Astrocyte (in vitro differentiated cells and primary cell): ENCODE measurements at places on chromosomes 13 and 19.

DNA sequence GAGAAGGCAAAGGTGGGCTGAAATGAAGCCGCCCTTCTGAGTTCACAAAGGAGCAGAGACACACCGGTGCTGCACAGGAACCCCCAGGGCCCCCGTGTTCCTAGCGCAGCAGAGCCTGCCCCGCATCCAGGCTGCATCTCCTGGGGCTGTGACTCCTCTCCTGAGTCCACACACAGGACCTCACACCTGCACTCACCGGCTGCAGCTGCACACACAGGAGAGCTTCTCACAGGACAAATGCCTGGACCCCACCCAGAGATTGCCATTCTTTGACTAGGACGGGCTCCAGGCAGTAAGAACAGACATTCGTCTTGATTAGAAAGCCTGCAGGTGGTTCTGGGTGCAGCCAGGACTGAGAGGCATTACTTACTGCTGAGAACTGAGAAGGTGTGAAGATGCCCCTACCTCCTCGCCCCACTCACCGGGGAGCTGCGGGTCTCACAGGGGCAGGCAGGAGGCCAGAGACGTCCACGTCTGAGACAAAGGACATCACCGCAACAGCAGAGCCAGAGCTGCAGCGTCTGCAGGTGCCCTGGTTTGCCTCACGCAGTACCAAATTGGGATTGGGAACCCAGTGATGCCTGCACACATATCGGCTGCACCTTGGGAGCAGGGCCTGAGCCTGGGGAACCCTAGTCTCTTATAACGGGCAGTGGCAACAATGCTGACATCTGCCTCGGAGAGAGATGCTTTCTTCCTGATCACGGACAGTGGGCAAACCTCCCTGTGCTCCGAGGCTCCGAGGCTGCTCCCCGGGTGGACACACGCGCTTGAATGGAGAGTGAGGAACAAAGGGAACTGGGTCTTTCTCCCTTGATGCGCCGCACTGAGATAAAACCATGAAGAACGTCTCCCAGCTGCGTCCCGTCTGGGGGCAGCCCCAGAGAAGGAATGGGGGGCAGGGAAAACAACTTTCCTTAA is 50.4 kb downstream of the RASA3 start:
- no peak for DNase-seq

GRCh38 chr19:17491287-17491686 is 20.2 kb upstream of the PGLS start:
- no peak for DNase-seq

DNA sequence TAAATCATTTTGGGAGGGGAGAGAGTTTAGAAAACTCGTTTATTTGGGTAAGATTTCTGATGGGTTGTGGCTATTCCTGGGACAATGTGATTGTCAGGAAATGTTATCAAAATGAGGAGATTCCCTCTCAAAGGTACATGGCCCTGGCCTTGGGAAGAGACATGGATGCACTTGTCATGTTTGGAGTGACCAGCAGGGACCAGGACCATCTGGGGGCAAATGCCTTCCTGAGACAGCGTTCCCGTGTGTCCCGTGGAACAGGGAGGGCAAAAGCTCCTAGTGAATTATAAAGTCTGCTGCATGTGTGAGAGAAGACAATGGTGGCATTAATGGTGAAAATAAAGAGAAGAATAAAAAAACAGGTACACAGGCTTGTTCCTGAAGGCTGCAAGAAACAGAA is 317.3 kb downstream of the ZNF536 start:
- DNase-seq, result no peak

DNA sequence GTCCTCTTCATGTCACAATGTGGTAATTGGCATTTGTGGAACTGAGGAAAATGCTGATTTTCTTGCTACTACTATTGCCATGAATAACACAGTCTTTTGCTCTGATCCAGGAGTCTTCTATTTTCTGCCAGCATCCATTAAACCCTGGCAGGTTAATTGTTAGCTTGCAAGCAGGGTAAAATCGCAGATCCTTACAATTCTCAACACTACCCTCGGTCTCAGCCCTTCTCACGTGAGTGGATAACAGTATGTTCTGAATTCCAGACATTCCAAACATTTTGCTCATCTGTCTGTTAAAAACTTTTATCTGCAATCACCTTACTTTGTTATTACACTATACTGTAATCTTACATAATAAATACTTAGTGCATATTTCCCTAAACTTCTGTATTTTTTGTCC is 251.3 kb upstream of the ATXN8OS start:
- DNase-seq, result peak; percentile 0

GRCh38 chr13:112335135-112335534 is 41.0 kb upstream of the SPACA7 start:
- no peak for DNase-seq

DNA sequence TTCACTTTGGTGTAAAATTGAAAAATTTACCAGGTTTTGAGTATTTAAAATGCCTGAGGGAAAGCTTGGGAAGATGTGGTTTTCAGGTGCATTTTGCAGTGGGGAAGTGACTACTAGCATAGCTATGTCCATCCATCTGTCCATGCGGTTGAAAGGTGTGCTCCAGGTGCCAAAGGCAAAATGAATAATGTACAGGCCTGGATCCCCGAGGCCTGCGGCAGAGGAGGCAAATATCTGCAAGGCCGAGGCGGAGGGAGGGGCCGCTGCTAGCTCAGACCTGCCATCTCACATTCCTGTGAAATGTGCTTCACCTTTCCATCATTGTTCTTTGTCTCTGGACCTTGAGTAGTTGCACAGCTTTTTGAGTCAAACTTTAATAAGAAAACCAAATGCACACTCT is 65.5 kb downstream of the ERCC5 start:
- DNase-seq, result no peak

DNA sequence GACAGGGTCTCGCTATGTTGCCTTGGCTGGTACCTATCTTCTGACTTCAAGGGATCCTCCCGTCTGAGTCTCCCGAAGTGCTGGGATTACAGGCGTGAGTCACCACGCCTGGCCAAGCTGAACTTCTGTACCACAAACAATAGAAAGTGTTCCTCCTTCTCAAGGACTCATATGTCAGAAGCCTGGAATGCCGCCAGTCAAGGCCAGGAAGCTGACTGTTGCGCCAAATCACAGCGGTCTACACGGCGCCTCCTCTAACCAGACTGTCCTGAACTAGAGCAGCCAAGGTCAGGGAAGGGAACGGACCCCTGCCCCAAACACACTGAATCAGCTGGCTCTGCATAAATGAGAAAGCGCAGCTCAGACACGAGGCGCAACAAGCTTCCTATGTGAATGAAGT is 14.6 kb downstream of the RAB20 start:
- DNase-seq, result peak; percentile 94

GRCh38 chr13:79519255-79519654 is 38.3 kb downstream of the NDFIP2 start:
- DNase-seq, result peak; percentile 54

DNA sequence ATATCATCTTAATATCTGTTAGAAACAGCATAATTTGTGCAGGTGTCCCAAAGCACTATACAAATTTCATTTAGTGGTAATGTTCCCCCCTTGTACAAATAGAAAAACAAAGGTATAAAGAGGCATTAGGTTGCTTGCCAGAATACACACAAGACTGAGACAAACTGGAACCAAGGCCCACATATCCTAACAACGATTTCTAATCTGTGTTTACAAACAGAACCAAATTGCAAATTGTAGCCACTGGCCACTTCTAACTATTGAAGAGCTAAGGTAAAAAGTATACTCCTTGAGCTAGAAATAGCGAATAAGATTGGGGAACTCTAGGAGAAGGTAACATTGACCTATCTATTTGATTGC is 526.1 kb downstream of the KLF12 start:
- no peak for DNase-seq

- no peak for DNase-seq
Observed at GRCh38 chr13:41029629-41030028, 10.5 kb upstream of the ELF1 start.

DNA sequence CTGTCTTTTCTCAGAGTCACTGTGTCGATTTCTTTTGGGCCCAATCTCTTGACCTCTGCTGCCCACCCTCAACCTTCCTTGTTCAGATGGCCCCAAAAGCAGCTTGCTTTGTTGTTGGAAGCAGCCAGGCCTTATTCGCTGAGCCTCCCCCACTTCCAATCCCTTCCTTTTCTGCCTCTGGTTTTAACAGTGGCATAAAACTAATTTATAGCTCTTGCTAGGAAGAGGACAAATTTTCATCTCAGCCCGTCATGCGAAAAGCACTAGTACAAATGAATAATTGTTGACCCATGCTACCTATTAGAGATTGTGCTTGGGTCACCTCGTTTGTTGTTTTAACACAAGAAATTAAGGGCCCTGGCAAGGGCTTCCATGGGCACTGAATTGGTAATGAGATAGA is 51.1 kb downstream of the SIAH3 start:
- no peak for DNase-seq

GRCh38 chr13:34241332-34241731 is 423.4 kb downstream of the RFC3 start:
- DNase-seq, result no peak

DNA sequence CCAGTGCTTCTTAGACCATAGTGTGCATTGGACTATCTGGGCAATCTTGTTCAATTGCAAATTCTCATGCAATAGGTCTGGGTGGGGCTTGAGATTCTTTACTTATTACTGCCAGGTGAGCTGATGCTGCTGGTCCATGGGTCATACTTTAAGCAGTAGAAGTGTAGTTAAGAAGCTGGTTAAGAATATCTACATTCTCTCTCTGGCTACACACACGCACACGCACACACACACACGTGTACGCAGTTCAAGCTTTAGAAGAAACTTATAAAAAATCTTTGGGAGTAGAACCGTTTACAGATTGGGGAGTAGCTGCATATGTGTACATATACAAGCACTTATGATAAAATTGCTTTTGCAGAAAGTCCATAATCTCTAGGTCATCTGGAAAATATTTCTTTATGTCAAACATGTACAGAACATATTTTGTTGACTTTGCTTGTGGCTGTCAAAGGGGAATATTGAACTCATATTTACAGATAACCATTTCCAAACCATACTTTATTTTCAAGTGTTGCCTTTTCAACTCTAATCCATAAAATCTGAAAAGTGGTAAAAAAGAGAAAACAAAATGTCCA is 99.7 kb downstream of the GPC6 start:
- DNase-seq, result no peak

DNA sequence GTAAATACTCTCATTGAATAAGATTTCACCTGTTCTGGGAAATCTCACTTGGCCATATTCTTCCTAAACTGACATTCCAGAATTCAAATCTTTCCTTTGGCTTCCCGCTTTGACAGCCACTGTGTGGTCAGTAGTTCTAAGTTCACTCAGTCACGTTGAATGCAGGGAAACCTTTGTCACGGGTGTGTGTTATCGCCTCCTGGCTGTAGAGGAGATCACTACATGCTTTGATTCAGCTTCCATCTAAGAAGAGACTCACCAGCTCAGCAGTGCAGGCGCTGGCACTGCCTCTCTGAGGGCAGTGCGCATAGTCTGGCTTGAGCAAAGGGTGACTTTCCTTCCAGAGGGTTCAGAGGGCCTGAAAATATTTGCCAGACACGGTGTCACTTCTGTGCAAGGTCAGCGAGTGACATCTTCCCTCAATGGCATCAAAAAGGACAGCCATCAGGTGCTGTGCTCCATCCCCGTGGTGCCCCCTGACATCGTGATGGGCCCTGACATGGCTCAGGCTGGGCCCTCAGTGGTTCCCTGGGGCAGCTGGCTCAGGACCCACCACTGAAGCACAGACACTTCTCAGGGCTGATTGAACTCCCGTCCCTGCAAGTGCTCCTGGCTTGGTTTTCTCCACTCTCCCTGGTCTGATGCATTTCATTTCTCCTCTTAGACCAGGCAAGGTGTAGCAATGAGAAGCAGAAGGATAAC is 635.4 kb upstream of the ARGLU1 start:
- DNase-seq, result no peak

DNA sequence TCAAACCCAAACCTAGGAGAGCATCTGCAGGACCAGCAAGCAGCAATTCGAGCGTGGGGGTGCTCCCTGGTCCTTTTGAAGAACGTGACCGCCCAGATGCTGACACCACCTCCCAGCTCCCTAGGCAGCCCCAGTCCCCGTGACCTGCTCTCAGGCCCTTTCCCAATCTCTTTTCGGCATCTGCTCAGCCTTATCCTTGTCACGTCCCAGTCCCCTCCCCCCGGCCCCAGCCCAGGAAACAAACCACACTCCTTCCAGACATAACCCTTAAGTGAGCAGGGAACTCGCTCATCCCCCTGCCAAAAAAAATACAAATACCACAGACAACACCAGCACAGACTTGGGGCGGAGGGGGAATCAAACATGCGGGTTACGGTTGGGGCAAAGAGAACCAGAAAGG is 3.3 kb downstream of the MLLT1 start:
- peak; percentile 80 for DNase-seq

- peak; percentile 46 for DNase-seq
Observed at GRCh38 chr19:54448040-54448773, 792 bp upstream of the LENG8 start.

- DNase-seq, result peak; percentile 25
Observed at GRCh38 chr13:98033277-98034247, 80.1 kb downstream of the IPO5 start.

- peak; percentile 12 for DNase-seq
Observed at GRCh38 chr13:22925881-22926747, 254.7 kb upstream of the SGCG start.

DNA sequence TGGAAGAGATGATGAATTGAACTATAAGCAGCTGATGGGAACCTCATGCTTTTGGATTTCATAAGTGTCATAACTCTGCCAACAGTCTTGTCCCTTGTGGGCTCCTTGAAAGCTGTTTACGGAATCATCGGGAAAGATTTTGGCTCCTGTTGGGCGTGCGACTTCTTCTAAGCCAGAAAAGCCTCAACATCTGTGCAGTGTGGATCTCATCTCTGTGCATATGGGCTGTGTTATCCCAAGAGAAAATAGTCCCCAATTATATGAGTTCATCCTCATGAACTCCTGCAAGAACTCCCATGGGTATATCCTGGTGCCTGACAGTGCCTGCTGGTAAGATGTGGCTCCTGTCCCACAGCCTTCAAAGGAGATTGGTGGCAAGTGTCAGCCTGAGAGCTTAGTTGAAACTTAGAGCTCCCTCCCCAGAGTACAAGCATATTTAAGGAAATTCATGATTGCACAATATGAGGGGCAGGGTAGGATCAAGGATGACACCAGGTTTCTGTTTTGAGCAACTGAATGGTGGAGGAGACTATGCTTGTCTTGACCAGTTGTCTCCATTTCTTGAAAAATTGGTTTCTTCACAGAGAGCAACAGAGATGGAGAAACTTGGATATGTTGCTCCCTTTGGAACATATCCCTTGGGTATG is 243.5 kb downstream of the ITGBL1 start:
- DNase-seq, result no peak

- DNase-seq, result no peak
Observed at GRCh38 chr19:32173836-32174235, 171.6 kb upstream of the ZNF507 start.
